Liver (tissue), 10 donors: ENCODE measurements at places on chromosomes 1 and 21.

- DNase-seq = no peak
These were observed 216.9 kb downstream of the MATN1 start for GRCh38 chr1:30506291-30507015.

- peak; percentile 47 for DNase-seq
These were observed 6.8 kb upstream of the AKR1A1 start for GRCh38 chr1:45543581-45544417.

DNA sequence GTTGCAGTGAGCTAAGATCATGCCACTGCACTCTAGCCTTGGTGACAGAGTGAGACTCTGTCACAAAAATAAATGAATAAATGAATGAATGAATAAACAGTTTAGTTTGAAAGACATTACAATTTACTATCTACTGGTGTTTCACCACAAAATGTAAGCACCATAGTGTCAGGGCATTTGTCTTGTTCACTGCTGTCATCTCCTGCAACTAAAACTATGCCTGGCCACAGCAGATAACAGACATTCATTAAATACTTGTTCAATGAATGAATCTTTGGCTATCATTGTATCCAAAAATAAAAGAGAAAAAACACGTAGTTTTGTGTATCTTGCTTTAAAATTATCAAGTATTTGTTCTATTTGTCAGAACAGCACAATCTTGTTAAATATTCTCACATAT is 32.5 kb downstream of the SASS6 start:
- no peak for DNase-seq

GRCh38 chr1:2279817-2280216 is 51.7 kb downstream of the SKI start:
- DNase-seq = no peak

- DNase-seq = no peak
These were observed 1.3 kb downstream of the NPHP4 start for GRCh38 chr1:5990913-5991312.

DNA sequence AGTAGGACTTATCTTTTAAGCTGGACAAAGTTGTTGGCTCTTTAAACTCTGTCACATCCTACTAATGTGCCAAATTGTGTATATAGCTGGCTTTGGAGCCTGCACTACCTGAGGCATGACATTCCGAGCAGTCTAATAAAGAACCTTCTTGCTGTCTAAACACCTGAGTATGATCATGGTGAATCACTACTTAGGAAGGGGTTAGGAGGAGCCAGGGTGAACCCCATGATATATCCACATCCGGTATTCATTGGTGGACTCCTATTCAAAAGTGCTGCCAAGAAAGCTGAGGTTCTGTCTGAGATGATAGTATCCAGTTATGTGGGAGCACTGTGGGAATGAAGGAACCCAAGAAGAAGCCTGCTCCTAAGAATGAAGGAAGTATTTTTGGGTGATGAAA is 27.1 kb downstream of the CRNN start:
- no peak for DNase-seq

- DNase-seq = no peak
These were observed 127.8 kb downstream of the NRDC start for GRCh38 chr1:51750729-51751128.

GRCh38 chr1:207919523-207920170 is 8.7 kb upstream of the CD34 start:
- DNase-seq = no peak

DNA sequence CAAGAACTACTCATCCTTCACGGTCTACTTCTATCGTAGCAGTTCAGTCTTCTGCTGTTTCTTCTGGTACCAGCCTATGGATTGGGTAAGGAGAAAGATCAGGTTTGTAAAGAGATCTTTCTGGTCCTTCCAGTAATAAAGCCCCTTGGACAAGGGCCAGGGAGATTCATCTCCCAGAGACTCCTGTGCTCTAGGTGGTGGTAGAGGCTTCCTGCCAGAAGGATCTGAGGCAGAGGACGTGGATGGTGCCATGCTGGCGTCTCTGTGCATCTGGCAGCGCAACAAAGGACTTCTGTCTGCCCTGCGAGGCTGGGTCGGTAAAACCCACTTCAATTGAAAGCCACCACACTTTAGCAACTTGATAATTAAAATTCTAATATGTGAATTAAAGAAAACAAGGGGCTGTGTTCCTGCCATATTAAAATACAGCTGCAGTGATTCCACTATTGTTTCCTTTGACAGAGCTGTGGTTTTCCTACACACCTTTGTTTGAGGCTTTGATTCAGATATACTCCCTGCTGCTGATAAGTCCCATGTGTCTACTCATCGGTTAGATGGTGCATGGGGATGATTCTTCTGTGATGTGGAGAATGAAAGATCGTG is 73.6 kb downstream of the ROR1 start:
- DNase-seq = no peak

GRCh38 chr1:68230901-68231626 is 1.3 kb downstream of the WLS start:
- no peak for DNase-seq

- no peak for DNase-seq
These were observed 3.6 kb downstream of the RXRG start for GRCh38 chr1:165441166-165441880.

DNA sequence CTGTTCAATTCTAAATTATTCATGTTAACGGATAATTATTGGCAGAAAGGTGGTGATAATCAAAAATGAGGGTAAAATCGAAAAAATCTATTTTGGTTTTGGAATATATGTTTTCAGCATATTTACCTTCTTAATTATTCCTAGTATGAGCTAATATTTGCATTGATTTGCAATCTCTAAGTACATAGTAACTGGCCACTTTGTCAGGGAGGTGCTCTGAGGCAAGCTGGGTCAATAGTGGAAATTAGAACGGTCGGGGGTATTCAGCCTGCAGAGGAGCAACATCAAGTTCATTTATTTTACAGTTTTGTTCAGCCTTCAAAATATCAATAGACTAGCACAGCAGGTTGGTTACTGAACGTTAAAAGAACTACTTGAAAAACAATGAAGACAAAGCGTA is 1.8 kb downstream of the OTUD7B start:
- no peak for DNase-seq

GRCh38 chr1:153763365-153764225 is 11.6 kb upstream of the SLC27A3 start:
- no peak for DNase-seq

DNA sequence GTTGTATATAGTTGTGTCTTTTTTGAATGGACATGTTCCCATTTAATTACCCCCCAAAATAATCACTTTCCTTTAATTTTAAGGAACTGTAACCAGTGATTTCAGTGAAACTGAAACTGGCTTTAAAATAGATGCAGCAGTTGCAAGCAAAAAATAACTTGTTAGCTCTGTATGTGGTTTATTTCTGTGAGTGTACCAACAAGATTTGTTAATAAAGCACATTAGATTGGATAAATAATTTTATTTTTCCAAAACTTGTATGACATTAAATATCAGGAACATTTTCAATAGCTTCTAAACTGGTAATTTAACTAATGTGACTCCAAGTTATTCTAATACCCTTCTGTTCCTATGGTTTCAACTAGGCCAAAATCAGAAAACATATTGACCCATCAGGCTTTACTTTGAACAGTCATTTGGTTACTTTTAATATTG is 184.3 kb upstream of the CACYBP start:
- no peak for DNase-seq

- no peak for DNase-seq
These were observed 745 bp downstream of the MUL1 start for GRCh38 chr1:20507248-20507563.

DNA sequence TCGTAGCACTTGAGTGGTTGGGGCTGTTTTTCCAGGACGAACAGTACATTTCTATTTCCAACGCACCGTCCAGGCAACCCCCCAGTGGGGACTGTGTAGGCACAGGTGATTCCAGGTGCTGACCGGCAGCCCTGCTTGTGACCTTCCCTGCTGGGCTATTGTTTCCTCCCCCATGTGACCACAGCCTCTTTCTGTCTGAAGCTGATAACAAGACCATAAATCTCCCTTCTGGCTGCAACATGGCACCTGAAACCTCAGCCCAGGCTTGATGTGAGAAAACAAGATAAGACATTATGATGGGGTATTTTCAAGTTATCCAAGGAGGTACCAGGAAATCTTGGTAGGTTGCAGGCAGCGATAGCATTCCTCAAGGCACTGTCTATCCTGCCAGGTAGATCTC is 48.2 kb downstream of the HLX start:
- no peak for DNase-seq

- no peak for DNase-seq
These were observed 90.7 kb downstream of the ATP1A1 start for GRCh38 chr1:116463730-116464129.

DNA sequence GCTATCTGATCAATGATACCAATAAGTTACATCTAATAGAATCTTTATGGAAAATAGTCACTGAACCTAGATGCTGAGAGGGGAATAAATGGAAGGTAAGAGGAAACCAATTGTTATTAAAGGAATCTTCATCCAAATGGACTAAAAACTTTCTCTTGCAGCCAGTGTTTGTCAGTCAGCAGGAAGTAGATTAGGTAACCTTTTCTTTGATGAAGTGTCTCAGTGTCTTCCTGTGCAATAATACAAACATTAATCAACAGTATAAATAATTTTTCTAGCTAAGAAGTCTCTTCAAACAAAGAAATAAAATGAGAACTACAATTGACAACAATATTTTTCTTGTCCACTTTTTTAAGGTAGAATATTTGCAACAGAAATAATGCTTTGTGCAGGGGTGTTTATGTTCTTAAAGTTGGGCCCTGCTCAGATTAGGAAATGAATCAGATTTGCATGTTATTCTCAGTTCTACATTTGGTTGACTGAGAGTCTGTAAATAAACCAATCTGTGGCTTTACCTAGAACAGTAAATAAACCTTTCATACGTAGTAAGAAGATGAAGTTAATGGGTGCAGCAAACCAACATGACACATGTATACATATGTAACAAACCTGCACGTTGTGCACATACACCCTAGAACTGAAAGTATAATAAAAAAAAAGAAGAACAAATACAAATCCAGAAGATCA is 391.4 kb downstream of the MRPL39 start:
- no peak for DNase-seq

- no peak for DNase-seq
These were observed 13.2 kb upstream of the ZBTB17 start for GRCh38 chr1:15988856-15989736.

- no peak for DNase-seq
These were observed 2.7 kb downstream of the HNRNPU start for GRCh38 chr1:244861683-244862082.

- no peak for DNase-seq
These were observed 17.6 kb downstream of the GPR157 start for GRCh38 chr1:9111357-9111691.

DNA sequence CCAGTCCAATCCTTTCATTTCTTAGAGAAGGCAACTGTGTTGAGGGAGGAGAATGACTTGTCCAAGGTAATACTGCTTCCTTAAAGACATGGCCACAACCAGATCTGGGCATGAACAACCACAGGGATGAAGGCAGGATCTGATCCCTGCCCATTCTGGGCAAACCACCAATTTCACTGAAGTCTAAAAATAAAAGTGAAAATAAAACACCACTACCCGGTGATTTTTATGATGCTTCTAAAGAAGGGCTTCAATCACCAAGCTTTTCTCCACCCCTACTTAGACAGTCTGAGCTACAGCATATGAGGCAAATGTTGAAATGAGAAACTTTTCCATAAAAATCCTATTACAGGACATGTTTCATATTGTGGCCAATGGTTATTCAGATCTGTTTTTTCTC is 133.0 kb downstream of the PTPN14 start:
- no peak for DNase-seq

DNA sequence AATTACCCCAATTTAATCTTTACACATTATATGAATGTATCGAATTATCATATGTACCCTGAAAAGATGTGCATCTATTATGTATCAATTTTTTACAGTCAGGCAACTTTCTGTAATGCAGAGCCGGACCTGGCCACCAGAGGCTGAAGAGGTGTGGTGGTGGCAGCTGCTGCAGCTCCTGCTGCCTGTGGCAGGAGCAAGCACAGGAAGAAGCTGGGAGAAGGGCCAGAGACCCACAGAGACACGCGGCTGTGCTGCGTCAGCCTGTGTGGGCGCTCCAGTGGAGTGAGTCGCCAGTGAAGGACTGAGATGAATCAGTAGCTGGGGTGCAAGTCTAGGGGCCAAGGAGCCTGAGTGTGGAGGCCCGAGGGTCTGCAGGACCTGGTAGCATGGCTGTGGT is 74.3 kb upstream of the COG2 start:
- DNase-seq = no peak

DNA sequence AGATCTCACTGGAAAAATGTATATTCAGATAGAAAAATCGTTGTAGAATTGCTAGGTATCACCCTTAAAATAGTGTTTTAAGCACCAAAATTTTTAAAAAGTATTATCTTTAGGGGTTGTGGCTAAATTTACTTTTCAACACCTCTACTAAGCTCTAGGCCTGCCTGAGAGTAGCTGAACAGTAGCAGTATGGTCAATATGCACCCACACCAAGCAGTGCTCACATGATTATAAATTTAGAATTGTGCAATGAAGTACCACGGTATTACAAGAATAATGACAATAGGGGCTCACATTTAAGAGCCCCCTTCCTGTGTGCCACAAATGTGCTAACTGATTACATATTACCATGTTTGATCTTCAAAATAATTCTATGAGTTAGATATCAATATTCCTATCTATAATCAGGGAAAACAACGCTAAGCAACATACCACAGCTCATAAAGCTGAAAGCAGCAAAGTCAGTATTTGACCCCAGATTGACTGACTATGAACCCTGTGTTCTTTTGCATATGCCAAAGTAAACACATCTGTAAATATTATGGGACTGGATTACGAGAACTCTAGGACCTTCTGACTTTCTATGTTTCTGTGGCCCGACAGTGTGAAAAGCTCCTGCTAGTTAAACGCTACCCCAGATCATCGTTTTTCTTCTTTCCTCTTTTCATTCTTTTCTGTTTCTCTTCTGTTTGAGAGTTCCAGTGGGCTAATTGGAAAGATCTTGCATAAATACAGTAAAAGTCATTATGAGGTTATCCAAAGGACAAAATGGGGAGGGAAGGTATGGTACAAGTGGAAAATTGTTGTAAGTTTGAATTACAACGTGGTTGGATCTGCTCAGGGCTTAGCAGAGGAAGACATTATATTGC is 201.1 kb upstream of the C1orf87 start:
- DNase-seq = no peak

DNA sequence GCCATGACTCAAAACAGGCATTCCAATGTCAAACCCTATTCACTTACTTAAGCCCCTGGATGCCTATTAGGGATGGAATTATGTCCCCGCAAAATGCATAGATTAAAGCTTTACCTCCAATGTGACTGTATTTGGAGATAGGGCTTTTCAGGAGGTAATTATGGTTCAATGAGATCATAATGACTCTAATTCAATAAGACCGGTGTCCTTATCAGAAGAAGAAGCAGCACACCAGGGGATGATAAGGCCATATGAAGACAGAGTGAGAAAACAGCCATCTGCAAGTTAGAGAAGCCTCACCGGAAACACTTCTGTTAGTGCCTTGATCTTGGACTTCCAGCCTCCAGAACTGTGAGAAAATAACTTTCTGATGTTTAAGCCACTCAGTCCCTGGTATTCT is 1131.8 kb upstream of the TMPRSS15 start:
- DNase-seq = no peak

- DNase-seq = no peak
These were observed 82.3 kb downstream of the ACTL8 start for GRCh38 chr1:17837233-17838030.

- DNase-seq = no peak
These were observed 55.6 kb downstream of the FBXO42 start for GRCh38 chr1:16296643-16297042.

- DNase-seq = no peak
These were observed 979 bp downstream of the PIGM start for GRCh38 chr1:160030657-160031364.
